Activated T-helper 17 cell treated with anti-CD3 and anti-CD28 coated beads, Interleukin-2, amount 50 U/mL, for 72 hours (primary cell): ENCODE measurements at places on chromosomes 3 and 15.

DNA sequence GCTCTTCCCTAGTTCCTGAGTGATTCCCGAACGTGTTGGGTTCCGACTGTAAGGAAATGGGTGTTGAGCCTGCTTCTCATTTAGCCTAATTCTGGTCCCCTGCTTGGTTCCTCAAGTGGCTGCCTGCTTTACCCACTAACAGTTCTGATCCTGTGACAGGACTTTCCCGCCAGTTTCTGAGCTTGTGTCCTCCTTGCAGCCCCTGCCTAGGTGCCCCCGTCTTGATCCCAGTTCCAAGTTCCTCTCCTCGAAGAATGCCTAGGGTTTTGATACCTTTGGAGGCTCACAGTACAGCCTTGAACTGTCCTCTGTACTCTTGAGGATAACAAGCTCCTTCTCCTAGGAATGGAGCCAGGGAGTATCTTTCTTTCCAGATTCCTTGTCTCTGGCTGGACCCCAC is 12.0 kb upstream of the RASGRF1 start:
- ATAC-seq = no peak

DNA sequence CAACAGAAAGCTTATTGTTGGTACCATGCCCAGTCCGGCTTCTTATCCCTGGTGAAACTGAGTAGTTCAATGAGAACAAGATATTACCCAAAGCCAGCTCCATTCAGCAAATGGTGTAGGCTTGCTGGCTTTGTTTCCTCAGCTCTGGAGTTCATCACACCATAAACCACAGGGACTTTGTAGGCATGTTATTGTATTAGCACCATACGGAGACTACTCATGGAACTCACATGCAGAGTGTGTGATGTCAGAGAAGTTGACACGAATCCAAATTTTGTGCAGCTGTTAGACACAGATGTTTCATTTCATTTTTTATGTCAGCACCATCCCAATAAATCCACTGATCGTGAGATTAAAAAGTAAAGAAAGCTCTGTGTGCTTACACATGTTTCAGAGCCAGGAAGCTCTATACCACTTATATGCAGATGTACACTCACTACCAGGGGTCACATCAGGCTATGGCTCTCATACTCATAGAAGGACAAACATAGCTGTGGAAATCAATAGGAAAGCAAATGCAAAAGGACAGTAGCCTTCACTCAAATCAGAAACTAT is 63.4 kb upstream of the LEKR1 start:
- no peak for ATAC-seq

DNA sequence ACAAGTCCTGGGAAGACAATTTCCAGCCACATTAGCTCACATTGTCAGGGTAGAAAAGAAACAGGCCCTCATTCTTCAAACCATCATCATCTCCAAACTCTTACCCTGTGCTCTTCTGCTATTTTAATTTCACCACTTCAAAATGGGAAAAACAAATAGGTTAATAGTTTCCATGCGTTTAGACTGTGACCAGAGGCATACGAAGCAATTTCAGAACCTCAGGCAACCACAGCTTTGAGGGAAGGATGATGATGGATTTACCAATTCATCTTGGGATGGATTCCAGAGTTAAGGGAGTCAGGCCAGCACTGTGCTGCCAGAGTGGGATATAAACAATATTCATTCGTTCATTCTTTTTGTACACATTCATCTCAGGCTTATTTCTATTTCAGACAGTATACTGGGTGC is 307.8 kb upstream of the TPRG1 start:
- ATAC-seq = no peak

- ATAC-seq = peak; percentile 14
These were observed at the start of the genes OSBPL10 and ZNF860 for GRCh38 chr3:31981206-31982181. TSS of gene OSBPL10 (minus strand) at chr3:31981262. CDS start at chr3:31981179, 83 bp downstream. TSS of gene ZNF860 (plus strand) at chr3:31981750. CDS start at chr3:31989080, 7,330 bp downstream.

DNA sequence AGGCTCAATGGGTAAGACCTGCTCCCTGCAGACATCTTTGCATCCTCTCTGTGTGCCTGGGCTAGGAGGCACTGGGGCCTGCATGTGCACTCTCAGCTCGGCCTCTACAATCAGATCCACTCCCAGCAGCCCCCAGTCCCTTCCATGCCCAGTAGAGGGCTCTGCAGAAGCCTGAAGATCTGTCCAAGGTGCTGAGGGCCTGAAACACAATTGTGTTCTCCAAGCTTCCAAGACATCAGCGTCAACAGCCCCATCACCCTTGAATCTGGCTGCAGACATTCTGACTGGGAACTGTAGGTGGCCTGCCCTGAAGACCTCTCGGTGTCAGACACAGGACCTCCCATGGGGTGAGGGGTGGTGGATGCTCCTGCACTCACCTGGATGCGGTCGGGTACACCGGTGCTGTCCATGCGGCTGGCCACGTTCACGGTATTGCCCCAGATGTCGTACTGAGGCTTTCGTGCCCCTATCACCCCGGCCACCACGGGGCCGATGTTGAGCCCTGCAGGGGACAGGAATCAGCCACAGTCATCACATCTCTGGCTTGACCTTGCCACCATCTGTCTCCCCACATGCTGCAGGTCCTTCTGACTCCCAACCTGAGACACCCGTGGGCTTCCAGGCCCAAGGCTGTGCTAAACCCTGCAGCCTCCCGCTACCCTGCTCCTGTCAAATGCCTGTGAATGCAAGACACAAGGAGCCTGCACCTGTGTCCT is 84.7 kb downstream of the SEC22A start:
- ATAC-seq = peak; percentile 45
